GM04503 (cell line): ENCODE measurements at places on chromosomes 1 and 21.

DNA sequence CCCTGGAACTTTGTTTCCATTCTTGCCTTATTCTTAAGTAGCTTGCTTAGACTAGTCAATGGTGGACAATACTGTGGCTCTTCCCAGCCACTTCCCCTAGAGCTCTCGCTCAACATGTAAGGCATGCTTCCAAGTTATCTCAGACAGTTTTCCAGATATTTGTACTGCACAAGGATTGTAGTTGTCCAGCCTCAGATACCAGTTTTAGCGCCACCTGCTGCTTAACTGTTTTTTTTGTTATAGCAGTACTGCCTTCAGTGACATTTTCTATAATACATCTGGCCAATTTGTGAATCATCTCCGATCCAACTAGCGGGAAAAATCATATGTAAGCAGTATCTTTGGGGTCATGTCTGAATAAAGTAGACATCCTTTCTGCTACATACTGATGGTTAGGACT lies 346.7 kb upstream of the ADGRL4 start:
- no peak for DNase-seq

- no peak for DNase-seq
These were observed 18.5 kb downstream of the ETS2 start for GRCh38 chr21:38824124-38824822.

DNA sequence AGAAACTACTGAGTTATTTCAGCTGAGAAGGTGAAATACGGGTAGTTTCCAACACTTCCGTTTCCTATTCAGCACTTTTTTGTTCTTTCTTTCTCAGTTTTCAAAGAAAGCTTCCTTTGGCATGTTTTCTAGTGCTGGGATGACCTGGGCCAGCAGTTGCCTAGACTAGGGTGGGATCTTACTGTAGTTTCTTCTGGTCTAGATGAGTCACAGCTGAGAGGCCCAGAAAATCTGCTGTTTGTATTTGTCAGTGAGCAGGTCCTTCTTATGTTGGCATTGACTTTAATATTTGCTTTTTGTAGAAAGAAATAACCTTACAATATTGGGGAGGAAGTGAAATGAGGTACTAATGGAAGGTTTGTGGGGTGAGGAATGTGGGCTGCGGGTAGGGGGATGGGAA lies 22.2 kb downstream of the C1orf21 start:
- DNase-seq = no peak

- no peak for DNase-seq
These were observed 674.8 kb downstream of the PLPP3 start for GRCh38 chr1:55904541-55904940.

- no peak for DNase-seq
These were observed 60.8 kb downstream of the FASLG start for GRCh38 chr1:172719694-172720138.

GRCh38 chr21:29230551-29231261 lies 68.0 kb upstream of the BACH1 start:
- DNase-seq = no peak

GRCh38 chr21:43767498-43767983 lies 8.6 kb downstream of the CSTB start:
- no peak for DNase-seq

GRCh38 chr1:212256369-212256768 lies 28.8 kb upstream of the PPP2R5A start:
- no peak for DNase-seq

GRCh38 chr1:193841857-193842256 lies 655.4 kb upstream of the B3GALT2 start:
- DNase-seq = no peak

DNA sequence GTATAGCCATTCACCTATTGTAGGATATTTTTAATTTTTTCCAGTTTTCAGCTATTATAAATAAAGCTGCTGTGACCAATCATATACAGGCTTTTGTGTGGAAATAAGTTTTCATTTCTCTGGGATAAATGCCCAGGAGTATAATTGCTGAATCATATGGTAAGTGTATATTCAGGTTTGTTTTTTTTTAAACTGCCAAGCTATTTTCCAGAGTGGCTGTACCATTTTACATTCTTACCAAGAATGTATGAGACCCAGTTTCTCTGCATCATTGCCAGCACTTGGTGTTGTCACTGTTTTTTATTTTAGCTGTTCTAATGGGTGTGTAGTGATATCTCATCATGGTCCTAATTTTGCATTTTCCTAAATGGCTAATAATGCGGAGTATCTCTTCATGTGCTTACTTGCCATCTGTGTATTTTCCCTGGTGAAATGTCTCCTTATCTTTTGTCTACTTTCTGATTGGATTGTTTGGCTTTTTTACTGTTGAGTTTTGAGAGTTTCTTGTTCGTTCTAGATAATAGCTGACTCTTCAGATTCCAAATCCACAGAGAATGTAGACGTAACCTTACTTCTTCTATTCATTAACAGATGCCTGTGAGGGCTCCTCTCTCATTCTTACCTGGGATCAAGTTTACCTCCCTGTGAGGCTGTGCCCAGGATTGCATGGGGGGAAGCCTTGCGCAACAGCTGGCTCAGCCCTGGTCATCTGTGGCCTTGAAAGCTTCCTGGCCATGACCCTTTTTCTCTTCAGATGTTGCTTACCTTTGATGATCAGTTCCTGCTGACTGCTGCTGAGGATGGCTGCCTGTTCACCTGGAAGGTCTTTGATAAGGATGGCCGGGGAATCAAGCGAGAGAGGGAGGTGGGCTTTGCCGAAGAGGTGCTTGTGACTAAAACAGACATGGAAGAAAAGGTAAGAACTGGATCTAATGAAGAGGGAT lies 42.6 kb downstream of the CFAP57 start:
- no peak for DNase-seq

- DNase-seq = no peak
These were observed at the start of gene S100A8 for GRCh38 chr1:153390938-153391710. Gene S100A8 (minus strand): TSS chr1:153391073. CDS start chr1:153390535, 538 bp downstream.

DNA sequence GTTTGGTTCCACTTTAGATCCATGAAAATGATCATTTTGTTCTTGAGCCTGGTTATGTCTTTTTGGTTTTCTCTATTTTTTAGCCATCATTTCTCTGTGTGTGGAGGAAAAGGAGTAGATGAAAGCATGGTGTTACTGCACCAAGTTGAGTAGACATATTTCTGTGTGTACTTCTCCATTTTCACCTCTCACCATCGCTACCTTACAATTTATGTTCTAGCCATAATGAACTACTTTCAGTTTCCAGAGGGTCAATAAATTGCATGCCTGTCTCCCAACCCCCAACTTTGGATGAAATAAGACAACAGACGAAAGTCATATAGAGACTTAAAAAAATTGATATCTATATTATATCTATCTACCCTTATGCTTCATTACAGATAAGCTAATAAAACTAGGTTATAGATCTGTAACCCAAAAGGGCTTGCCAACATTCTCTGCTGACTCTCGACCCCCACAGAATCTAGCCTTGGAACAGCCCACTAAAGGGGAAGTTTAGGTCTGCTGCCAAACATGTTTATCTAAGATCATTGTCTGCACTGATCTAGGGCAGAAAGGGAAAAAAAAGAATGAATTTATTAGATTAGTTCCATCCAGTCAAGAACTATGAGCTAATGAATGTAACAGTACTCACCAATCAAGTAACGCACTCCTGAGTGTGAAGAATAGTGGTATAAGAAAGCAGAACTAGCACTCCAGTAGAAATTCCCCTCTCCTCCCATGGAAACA lies 7.5 kb upstream of the MAN1A2 start:
- DNase-seq = no peak

GRCh38 chr1:157090196-157090647 lies 9.4 kb downstream of the ETV3L start:
- DNase-seq = peak; percentile 54

- no peak for DNase-seq
These were observed 125.4 kb downstream of the FOXD2 start for GRCh38 chr1:47563201-47563600.

- no peak for DNase-seq
These were observed 18.7 kb upstream of the RAP1A start for GRCh38 chr1:111600886-111601386.

- DNase-seq = no peak
These were observed 77.6 kb downstream of the SETD4 start for GRCh38 chr21:35982717-35983116.
